ENCODE measurements at places on chromosomes 3 and 15. TPM values are rescaled to one million over a fixed set of nuclear protein-coding genes. Genes with fewer than 3 reads are reported as not detected.

SSUH2 gene
- 0.66 TPM for total RNA-seq

GRCh38 chr3:136885357-136886213, 23.6 kb downstream of the NCK1 start:
- no peak for DNase-seq

HYAL1 gene
- 0.96 TPM for total RNA-seq

GOLGA6L4 gene
- 14.6 TPM for total RNA-seq

DNA sequence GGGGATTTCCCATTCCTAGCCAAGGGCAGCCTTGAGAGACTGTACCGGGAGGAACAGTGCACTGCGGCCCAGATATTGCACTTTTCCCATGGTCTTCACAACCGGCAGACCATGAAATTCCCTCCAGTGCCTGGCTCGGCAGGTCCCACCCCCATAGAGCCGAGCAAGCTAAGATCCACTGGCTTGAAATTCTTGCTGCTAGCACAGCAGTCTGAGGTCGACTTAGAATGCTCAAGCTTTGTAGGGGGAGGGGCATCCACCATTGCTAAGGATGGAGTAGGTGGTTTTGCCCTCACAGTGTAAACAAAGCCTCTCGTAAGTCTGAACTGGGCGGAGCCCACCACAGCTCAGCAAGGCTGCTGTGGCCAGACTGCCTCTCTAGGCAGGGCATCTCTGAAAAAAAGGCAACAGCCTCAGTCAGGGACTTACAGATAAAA, 156.3 kb downstream of the FRMD5 start:
- peak; percentile 64 for DNase-seq

DNA sequence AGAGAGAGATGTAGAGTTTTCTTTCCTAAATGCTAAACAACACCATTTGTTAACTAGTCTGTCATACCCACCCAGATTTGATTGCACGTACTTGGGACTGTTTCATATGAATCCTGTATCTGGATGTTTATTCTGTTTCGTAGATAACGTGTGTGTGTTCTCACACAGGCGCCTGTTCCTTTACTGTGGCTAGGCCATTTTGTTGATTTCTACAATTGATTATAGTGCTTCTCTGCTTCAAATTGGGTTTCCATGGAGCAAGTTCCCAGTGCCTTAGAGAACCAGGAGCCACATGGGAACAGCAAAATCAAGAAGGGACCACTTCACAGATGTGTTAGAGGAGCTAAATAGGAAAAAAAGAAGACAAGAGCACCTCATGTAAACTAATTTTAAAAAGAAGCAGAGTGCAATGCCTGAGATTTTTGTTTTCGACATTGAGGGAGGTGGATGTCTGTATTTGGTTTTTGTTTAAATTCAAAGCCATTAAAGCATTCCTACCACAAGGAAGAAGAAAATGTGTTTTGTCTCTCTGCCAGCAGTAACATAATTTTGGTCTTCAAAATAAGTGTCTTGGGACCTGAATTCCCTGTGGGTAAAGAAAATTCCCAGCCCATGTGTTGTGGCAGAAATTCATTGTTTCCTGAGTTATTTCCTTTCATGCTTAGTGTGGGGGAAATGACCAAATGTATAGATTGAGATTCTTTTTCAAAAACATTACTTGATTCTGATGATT, 424.0 kb upstream of the C2CD4B start:
- no peak for DNase-seq

DNA sequence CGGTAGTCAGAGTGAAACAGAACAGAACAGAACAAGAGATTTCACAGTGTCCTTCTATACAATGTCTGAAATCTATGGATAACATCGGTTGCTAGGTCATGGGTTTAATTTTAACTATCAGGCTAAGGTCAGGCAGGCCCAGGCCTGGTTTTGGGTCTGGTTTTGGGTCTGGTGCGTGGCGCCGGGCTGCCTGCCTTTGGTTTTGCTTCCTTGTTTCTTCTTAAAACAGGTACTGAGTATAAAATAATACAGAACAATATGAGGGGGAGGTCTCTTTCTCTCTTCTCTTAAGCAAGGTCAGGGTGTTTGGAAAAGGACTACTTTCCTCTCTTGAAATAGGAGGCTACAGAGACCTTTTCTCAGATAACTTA, 1.4 kb downstream of the AEN start:
- no peak for DNase-seq

ACP3 gene
- total RNA-seq: not detected

ZNF280D gene
- 35.9 TPM for total RNA-seq

DAZL gene
- 0.51 TPM for total RNA-seq

MKRN3 gene
- 1.4 TPM for total RNA-seq

ZNF710 gene
- total RNA-seq: 25.2 TPM

- peak; percentile 45 for DNase-seq
Observed at GRCh38 chr3:54424292-54424691, 301.9 kb downstream of the CACNA2D3 start.

DNA sequence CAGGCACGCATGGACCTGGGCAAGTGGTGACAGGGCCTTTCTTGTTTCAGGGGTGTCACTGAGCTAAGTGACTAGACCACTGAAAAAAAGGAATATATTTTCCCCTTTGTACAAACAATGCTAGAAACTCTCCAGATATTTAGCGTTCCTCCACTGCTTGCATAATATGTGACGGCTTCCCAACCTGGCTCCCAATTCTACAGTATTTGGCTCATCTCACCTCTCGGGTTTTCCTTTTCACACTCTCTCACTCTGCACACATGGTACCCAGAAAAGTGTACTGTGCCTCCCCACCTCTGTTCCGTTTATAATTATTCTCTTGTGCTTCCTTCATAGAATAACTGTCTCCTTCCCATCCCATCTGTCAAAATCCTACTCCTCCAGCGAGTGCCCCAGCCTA, 140.5 kb upstream of the KLHL25 start:
- DNase-seq: no peak

CPLX3 gene
- total RNA-seq: 0.32 TPM

- DNase-seq: no peak
Observed at GRCh38 chr15:95091444-95091843, 860.1 kb downstream of the MCTP2 start.

PRR20G gene
- total RNA-seq: not detected

- no peak for DNase-seq
Observed at GRCh38 chr3:22475665-22476240, 724.7 kb upstream of the ZNF385D start.

- no peak for DNase-seq
Observed at GRCh38 chr3:65873869-65874268, 164.8 kb downstream of the MAGI1 start.

IREB2 gene
- 82.4 TPM for total RNA-seq

- no peak for DNase-seq
Observed at GRCh38 chr3:160232014-160232413, 6.8 kb downstream of the C3orf80 start.

RPS27L gene
- total RNA-seq: 128 TPM

- no peak for DNase-seq
Observed at GRCh38 chr15:38533416-38533915, 31.1 kb downstream of the RASGRP1 start.

LMCD1 gene
- total RNA-seq: 1.3 TPM

DNA sequence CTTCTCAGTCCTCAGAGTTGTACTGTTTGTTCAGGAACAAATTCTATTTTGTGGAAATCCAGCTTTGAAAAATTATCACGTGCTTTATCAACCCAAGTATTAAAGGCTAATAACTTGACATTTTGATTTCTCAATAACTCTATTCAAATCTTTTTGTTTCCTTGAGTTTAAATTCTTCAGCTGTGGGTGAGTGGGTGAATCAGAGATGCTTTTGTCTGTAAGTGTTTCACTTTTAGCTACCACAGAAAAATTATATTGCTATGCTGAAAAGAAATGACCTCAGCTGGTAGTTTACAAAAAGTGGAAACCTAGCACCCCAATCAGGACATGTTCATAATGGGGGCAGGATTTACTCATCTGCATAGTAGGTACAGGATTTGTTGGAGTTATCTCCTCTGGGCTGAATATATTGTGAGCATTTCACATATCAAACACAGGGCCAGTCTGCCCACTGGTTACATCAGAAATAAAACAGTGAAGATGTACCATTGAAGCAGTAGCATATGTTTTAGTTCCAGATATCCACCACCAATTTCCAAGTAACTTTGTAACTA, 30.5 kb downstream of the MINDY4B start:
- DNase-seq: no peak

KCNMB2 gene
- 0.47 TPM for total RNA-seq

- DNase-seq: no peak
Observed at GRCh38 chr3:177606891-177607290, 409.6 kb upstream of the TBL1XR1 start.

DNA sequence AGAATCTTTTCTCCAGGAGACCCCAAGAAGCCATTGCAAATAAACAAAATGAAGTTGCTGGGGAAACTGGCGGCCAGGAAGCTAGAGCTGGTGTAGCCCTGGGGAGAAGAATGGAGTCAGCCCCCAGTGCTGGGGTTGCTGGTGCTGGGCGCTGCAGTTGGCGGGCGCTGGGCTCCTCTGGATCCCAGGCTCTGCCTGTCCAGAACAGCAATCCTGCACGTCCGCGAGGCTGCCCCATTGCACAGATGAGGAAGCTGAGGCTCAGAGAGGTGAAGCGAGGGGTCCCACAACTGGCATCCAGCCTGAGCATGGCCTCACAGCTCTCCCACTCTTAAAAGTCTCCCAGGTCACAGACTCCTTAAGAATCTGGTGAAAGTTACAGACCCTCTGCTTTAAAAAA, 161.1 kb downstream of the OR4M2 start:
- no peak for DNase-seq

DNA sequence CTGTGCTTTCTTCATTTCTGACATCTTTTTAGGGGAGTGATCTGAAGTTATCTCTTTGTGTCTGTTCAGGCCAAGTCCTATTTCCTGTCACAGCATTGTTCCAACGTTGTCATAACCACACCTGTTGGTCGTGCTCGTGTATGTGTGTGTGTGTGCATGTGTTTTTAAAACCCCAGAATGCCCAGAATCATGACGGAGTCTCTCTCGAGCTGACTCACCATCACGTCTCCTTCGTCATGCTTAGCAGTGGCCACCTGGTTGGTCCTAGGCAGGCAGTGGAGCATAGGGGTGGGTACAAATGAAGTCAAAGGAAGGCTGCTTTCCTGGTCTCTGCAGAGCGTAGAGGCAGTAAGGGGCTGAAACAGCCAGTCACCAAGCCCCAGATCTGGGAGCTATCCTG, 126.8 kb upstream of the ABHD17C start:
- DNase-seq: no peak

MRPL46 gene
- 19.3 TPM for total RNA-seq

MEX3B gene
- 96.2 TPM for total RNA-seq

DNA sequence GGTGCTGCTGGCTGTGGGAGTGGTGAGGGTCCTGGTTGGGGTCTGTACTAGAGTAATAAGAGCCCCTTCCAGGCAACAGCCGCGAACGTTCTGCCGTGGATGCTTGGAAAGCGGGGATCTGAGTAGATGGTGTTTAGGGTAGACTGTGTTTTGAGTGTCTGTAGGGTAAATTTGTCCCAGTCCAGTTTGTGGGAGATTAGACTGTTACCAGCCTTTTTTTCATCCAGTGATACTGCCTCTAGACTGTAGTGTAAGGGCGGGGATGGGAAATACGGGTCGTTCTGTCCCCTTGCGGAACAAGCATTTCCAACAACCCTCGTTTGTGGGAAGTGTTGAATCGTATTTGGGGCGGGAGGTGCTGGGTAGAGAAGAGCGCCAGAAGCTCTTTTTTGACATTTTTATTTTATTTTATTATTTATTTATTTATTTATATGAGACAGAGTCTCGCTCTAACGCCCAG, 424 bp downstream of the HAUS2 start:
- DNase-seq: peak; percentile 15

GRCh38 chr3:194671511-194671899, 486 bp downstream of the LSG1 start:
- DNase-seq: no peak
